ENCODE measurements at places on chromosomes 5 and 9.

DNA sequence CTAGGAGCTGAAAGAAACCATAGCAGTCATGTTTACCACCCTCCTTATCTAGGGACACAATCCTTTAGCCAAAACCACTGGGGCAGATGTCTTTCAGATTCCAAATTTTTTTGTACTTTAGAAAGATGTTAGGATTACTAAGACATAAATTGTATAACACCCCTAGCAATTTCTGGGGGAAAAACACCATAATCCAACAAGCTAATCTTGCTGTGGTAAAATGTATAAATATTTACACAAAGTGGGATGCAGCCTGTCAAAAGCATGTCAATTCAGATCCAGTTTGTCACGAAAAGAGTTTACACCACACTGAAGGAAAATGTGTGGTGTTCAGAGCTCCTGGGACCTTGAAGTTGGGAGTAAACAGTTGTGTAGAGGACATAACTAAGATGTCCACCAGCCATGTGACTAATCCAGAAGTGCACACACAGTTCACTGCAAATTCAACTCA, 274.3 kb downstream of the ADAMTSL1 start:
- no peak for DNase-seq

DNA sequence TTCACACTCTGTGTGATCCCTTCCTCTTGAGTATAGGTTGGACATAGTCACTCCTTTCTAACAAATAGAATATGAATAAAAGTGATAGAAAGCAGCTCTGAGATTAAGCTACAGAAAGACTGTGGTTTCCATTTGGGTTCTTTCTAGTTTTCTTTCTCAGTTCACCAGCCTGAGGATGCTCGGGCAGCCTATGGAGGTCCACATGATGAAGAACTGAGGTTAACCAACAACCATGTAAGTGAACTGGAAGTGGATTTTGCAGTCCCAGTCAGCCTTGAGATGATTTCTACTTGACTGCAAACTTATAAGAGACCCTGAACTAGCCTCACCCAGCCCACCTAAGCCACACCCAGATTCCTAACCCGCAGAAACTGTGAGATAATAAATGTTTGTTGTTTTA, 10.1 kb upstream of the FOXE1 start:
- DNase-seq = no peak

GRCh38 chr9:89174291-89174690, 4.3 kb downstream of the SHC3 start:
- DNase-seq = no peak

- no peak for DNase-seq
These were observed 582.0 kb upstream of the TUSC1 start for GRCh38 chr9:26260238-26260637.

- DNase-seq = no peak
These were observed 132.3 kb downstream of the IRX2 start for GRCh38 chr5:2619216-2619615.

DNA sequence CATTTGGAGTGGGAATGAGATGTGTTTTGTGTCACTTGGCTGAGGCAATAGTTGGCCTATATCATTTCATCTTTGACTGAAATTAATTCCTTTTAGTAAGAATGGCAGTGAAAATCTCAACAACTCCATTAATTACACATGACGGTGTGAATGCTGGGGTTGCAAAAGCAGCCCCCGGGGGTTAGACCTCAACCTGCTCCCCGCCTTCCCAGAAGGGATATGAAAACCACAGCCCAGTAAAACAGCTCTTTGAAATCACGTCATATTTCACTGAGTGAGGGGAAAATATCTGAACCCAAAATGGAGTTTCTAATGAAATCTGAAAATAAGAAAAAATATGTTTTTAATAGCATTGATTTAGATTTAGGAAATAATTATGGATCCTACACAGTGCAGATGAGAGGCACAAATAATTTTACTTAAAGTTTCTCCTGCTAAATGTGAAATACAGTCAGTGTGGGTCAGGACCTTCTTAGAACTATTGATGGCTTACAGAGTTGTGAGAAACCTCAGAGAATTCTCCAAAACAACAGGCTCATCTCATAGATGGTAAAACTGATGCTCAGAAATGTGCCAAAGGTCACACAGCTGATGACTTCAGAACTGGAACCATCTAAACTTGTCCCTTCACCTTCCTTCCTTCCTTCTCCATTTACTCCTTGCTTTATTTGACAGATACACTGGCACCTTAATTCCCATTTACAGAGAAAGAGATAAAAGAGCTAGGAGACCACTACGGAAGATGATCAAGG, 96.5 kb downstream of the SPOCK1 start:
- no peak for DNase-seq

- DNase-seq = no peak
These were observed 112.5 kb upstream of the SLCO6A1 start for GRCh38 chr5:102611312-102611711.

All from gastrocnemius medialis (tissue), 4 donors.